ENCODE measurements at places on chromosomes 1 and 21. TPM values are rescaled to one million over a fixed set of nuclear protein-coding genes. Genes with fewer than 3 reads are reported as not detected.
A peak's percentile ranks its signal among the peaks of the same experiment; 100 is the strongest.

ATP1A4 gene
- not detected for total RNA-seq

ERG gene
- not detected for total RNA-seq

FMO2 gene
- not detected for total RNA-seq

- no peak for DNase-seq
Observed at GRCh38 chr1:93029317-93029716, 49.8 kb upstream of the MTF2 start.

DNA sequence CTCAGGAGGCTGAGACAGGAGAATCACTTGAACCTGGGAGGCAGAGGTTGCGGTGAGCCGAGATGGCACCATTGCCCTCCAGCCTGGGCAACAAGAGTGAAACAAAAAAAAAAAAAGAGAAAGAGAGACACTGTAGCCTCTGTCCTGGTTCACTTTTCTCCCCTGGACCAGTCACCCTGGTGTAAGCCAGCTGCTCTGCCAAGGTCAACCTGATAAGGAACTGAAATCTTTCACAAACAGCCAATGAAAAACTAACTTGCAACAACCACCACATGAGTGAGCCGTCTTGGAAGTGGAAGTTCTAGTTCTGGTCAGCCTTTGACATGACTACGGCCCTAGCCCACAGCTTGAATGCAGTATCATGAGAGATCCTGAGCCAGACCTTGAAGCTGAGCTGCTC lies 36.8 kb upstream of the CXADR start:
- DNase-seq, result no peak

GRCh38 chr1:2609319-2610035 lies 22.9 kb downstream of the PRXL2B start:
- no peak for DNase-seq

GRCh38 chr1:209048941-209049669 lies 534.4 kb upstream of the CAMK1G start:
- peak; percentile 64 for DNase-seq

DNA sequence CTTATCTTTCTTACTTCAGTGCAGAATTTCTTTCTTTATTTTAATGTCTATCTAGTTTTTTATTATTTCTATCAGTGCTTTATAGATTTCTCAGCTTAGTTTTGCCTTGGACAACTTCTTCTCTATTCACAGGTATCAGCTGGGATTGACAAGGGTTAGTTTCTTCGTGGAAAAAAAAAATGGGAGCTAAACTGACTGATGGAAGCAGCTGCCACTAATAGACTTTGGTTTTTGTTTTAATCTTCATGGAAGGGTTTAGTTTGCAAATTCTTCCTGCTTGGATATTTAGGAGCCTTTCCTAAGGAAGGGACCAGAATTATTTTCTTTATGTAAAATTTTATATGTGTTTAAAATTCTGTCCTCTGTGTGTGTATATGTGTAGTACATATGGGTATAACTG lies 306.1 kb upstream of the FMN2 start:
- DNase-seq, result no peak

DNA sequence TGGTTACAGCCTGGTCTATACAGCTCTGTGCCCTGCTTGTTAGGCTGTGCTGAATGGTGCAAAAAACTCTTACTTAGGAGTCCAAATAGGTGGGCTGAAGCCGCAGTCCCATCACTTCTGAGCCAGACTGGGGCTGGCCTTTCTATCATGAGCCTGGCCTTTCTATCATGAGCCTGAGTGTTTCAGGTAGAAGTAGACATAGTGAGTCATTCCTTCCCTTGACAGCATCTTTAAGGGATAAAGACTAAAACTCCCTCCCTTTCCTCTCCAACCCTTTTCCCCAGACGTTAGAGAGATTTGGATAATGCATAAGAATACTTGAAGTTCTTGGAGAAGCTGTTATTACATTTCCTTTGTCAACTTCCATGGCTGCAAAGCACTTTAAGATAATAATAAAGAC lies 46.5 kb upstream of the PARP1 start:
- no peak for DNase-seq

All from LHCN-M2 (cell line).